ENCODE measurements at places on chromosomes 5 and 9.

GRCh38 chr5:87877023-87877422, 391.6 kb downstream of the TMEM161B start:
- no peak for DNase-seq

GRCh38 chr5:165325221-165325620, 1819.8 kb downstream of the MAT2B start:
- DNase-seq = no peak

GRCh38 chr9:97854696-97855485, 1.9 kb downstream of the FOXE1 start:
- no peak for DNase-seq

DNA sequence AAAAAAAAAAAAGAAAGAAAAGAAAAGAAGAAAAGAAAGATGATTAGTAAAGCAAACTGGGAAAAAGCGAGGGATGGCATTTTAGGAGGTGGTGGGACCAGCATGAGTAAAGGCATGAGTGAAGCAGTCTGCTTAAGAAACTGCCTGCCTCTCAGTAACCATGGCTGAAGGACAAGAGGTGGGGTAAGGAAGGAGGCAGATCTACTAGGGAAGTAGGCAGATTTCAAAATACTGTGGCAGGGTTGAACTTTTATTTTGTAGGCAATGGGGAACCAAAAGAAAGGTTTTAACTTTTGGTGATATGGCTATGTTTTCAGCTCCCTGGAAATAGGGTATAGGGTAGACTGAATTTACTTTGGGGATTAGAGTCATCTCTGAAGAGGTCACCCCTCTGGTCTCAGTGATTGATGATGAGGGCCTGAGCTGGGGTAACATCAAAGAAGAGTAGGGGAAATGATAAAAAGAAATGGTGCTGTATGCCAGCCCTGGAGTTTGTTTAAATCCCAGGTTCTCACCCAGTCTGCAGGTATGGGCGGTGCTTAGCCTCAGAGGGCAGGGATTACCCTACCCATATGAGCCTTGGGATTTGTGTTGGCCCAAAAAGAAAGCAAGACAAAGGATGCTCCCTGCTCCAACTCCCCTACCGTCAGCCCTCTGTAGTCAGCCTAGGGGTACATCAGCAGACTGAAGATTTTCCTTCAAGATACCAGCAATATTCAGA, 316.2 kb downstream of the CWC27 start:
- no peak for DNase-seq

DNA sequence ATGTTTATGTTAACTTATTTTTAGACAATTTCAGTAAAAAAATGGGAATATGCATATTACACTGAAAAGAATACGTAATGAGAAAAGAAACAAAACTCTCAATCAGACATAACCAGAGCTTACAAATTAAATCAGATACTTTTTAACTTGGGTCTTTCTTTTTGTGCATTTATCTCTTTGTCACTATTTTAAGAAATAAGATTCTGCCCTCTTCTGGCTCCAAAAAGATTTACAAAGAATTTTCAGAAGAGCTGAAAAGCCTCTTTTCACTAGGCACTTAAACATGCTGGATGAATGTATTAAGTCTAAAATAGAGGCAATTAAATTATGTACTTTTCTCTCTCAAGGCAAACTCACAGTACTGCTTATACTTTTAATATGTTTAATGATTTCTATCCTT, 55.5 kb downstream of the CEP120 start:
- DNase-seq = no peak

DNA sequence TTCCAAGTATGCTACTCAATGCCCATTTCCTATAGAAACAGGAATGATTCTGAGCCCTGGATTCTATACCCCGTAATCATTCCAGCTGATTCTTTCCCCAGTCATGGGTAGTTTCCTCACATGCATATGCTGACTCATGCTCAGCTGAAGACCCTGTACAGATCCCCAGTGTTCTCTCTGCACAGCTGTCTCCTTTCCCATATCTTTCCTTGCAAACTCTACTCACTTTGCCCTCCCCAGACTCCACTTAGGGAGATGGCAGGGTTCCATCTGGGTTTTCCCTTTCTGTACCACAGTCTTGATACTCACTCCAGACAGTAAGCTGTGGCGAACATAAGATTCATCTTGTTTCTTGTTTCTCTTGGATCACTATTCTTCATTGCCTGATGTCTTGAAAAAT, 357.6 kb downstream of the RAB3C start:
- no peak for DNase-seq

DNA sequence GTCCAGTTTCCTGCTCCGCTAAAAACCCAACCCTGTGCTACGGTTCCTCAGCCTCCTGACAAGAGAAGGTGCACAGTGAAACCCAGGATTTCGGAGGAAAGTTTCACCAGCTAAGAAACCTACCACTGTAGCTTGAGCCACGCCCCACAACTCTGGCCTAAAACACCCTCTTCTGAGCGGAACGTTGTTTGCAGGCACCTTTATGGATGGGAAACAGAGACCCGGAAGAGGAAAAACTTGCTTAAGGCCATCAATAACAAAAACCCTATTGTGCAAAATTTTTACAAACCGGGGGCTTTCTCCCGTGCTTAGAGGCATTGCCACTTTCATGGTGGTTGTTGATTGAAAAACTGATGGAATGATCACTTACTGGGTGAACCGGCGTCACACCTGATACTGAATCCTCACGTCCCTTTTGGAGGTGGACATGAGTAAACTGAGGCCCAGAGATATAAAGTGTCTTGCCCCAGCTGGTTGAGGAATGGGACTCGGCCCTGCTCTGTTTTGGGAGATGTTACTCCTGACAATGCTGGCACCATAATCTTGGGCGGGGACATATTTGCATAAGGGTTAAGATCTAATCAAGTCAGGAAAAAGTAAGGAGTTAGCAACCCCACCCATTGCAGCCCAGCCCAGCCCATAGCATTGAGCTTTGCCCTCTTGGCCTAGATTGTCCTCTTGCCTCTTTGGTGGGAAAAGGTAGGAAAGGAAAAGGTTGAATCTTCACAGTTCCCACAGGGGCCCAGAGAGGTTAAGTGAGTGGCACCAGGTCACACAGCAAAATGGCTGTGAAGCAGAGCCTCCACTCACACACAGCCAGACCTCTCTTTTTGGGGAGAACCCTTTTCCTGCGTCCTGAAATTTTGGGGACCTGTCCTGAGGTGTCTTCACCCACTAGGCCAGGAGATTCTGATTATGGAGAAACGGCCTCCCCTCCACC, 23.2 kb upstream of the PTGS1 start:
- DNase-seq = no peak

DNA sequence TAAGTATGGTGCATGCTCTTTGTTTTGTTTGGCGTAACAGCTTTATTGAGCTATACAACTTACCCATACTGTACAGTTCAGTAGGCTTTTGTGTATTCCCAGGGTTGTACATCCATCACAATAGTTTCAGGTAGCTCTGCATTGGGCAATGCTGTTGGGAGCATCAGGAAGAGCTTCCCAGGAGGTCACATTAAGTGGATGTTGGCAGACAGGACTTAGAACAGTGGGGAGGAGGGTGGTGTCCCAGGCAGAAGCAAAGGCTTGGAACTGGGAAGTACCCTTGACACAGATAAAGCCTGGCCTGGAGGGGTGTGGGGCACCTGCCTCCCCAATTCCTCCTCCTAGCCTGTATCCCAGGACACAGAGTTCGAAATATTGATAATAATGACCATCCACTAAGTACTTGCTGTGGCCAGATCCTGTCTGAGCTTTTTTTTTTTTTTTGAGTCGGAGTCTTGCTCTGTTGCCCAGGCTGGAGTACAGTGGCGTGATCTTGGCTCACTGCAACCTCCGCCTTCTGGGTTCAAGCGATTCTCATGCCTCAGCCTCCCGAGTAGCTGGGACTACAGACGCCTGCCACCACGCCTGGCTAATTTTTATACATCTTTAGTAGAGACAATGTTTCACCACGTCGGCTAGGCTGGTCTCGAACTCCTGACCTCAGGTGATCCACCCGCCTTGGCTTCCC, 1.3 kb downstream of the BBLN start:
- DNase-seq = no peak

DNA sequence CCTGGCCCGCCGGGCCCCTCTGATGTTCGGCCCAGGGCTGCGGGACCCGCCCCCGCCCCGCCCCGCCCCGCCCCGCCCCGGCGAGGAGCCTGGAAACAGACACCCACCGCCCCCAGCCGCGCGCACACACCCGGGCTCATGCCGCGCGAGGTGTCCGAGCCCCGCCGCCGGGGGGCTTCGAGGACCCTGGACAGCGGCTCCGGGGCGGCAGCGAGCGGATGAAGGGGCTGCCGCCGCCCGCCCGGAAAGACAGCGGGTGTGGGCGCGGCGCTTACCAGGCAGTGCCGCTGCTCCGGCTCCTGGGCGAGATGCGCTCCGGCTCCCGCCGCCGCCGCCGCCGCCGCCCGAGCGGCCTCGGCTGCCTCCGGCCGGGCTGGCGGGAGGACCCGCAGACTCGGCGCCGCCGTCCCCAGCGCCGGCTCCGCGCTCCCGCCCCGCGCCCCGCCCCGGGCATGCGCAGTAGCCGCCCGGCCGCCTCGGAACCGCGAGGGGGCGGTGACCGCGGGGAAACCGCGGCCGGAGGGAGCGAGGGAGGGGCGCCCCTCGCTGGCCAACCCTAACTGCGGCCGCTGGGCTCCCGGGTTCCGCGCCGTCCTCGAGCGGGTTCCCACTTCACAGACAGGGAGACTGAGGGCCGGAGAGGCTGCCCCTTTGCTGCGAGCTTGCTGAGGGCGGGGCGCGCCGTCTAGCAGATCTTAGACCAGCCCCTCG, at the start of gene GPRIN1:
TSS of gene GPRIN1 (minus strand) at position 433 of the 711 bp plus-strand sequence. CDS start 10,322 bp downstream, outside the sequence.
- DNase-seq = peak; percentile 53

- DNase-seq = no peak
Observed at GRCh38 chr5:2014058-2014610, 131.4 kb upstream of the IRX4 start.

- no peak for DNase-seq
Observed at GRCh38 chr9:4622016-4622415, 40.1 kb upstream of the PLPP6 start.

- DNase-seq = no peak
Observed at GRCh38 chr5:113900141-113900540, 386.6 kb downstream of the YTHDC2 start.

DNA sequence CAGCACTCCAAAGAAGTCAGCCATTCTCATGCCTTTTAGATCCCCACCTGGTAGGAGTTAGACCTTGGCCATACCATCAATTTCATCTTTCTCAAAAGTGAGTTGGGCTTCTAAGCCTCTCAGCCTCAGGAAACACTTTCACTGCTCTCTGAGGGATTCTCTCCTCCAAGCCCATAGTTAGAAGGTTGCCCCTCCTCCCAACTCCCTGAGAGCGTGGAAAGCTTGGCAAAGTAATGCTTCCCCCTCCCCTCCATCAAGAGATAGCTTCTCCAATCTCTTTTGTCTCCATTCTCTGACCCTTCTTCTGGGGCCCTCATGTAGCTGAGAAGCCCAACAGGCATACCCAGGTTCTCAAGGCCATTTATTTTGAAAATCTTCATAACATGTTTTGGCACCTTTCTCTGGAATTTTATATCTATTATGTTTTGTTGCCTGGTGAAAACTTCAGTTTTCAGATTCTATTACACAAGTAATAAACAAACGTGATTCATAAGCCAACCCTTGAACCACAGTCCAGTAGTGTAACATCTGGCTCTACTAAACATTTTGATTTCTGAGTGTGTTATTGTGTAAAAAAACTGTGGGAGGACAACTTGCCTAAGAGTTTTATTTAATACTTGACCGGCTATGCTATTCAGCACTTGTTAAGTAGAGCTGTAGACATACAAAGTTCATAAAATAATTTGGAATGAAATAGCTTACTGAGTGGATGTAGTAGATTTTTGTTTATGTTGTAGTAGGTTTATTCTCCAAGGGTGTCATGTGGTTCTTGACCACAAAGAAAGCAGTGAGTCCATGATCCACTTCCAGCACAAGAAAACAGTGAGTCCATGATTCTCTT, 17.1 kb downstream of the LVRN start:
- DNase-seq = no peak

DNA sequence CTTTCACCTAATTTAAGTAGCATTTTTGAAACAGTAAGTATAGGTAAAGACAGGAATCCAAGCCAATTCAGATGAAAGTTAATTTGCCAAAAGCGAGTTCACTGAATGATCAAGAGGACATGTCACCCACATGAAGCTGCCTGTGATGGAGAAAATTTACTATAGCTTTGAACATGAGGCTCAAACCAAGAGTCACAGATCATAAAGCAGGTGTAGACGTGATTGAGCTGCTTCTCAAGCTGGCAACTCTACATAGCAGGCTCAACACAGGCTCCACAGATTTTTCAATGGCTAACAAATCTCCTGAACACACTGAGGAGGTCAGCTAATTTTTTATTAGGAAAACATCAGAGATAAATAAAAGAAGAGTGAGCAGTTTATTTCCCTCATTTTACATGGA, 173.7 kb downstream of the FAM114A2 start:
- no peak for DNase-seq

- DNase-seq = no peak
Observed at GRCh38 chr9:24333629-24334028, 212.1 kb downstream of the IZUMO3 start.

- DNase-seq = no peak
Observed at GRCh38 chr5:133892306-133892705, 76.1 kb downstream of the C5orf15 start.

- no peak for DNase-seq
Observed at GRCh38 chr9:88809355-88810161, 181.7 kb upstream of the S1PR3 start.

DNA sequence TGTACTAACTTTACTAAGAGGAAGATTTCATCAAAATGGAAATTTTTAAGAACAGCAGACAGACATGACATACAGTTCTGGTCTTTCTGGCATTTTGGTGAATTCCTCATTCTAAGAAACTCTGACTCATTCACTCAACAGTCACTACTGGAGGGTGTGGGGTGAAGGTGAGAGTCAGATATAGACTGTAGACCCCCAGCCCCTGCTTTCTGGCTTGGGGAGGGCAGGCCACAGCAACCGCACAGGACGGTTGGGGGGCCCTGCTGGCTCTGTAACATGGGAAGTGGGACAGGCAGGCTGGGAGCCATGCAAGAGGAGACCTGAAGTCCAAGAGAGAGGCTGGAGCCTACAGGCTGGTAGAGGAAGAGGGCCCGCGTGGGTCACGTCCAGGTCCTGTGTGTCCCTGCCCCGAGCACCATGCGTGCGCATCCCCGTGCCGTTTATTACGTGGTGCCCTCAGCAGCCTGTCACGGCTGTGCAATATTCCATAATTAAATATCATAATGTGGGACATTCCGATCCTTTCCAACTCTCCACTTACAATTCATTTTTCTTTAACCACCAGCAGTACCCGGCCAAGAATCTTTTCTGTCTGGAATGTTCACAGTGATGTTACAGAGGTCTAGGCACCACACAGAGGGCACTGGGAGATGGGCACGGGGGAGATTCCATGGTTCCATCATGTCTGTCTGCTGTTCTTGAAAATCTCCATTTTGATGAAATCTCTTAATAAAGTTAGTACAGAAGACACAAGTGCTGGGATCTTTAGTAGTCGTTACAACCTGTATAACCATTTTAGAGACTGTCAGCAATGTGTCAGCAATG, 75.5 kb downstream of the SEMA4D start:
- no peak for DNase-seq

- DNase-seq = no peak
Observed at GRCh38 chr5:134092875-134093274, 21.6 kb upstream of the TCF7 start.

GRCh38 chr5:174675916-174676315, 48.5 kb upstream of the MSX2 start:
- DNase-seq = no peak

- no peak for DNase-seq
Observed at GRCh38 chr9:117656002-117656401, 48.2 kb upstream of the TLR4 start.

- no peak for DNase-seq
Observed at GRCh38 chr9:84216151-84216550, 124.4 kb downstream of the SLC28A3 start.

GRCh38 chr9:4463824-4464223, 26.4 kb upstream of the SLC1A1 start:
- DNase-seq = no peak

GRCh38 chr5:31846934-31847333, 208.0 kb downstream of the PDZD2 start:
- DNase-seq = no peak
